ENCODE measurements at places on chromosomes 1 and 21. TPM values are rescaled to one million over a fixed set of nuclear protein-coding genes. Genes with fewer than 3 reads are reported as not detected.

The NPL gene
- 4.8 TPM for polyA plus RNA-seq

The ADORA1 gene
- polyA plus RNA-seq = 0.18 TPM

The UMODL1 gene
- polyA plus RNA-seq = not detected

The FHAD1 gene
- polyA plus RNA-seq = not detected

The NMNAT2 gene
- not detected for polyA plus RNA-seq

The SLC25A34 gene
- not detected for polyA plus RNA-seq

The IL19 gene
- polyA plus RNA-seq = not detected

Data from immature natural killer cell (primary cell).